ENCODE measurements at places on chromosomes 3 and 15.

GRCh38 chr3:98433764-98434163 is 29.2 kb upstream of the OR5K1 start:
- no peak for DNase-seq

DNA sequence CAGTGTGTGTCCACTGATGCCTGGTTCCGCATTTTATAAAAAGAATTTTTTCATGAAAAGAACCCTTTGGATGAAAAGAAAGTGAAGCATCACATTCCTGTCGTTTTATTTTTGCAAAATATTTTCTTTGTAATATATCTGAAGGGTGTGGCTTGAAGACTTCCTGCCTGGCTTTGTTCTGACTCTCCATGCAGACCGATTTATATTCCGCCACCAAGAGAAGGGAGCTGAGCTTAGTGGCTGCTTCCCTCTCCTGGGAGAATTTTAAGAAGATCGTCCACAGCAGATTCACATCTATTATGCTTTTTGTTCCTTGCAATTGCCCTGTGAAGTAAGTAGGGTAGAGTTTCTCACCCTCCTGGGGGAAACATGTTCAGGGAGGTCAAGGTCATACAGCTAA is 45.2 kb upstream of the UMPS start:
- no peak for DNase-seq

DNA sequence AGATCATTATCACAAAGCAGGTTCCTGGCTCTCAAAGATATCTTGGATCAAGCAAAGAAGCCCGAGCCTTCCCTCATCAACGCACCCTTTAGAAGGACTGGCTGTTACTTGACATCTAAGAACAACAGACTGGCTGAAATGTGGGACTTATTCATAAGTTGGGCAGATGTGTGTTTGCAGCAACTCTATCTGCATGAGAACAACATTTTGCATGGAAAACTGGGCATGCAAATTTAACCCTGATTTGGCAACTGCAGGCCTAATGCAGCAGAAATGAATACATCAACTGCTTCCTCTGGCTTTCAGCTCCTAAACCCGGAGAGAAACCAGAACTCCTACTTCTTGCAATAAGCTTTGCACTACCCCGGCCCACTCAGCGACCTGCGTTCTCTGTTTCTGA is 35.0 kb upstream of the FOXP1 start:
- DNase-seq: no peak

GRCh38 chr3:143885780-143886427 is 37.6 kb upstream of the SLC9A9 start:
- DNase-seq: peak; percentile 40

DNA sequence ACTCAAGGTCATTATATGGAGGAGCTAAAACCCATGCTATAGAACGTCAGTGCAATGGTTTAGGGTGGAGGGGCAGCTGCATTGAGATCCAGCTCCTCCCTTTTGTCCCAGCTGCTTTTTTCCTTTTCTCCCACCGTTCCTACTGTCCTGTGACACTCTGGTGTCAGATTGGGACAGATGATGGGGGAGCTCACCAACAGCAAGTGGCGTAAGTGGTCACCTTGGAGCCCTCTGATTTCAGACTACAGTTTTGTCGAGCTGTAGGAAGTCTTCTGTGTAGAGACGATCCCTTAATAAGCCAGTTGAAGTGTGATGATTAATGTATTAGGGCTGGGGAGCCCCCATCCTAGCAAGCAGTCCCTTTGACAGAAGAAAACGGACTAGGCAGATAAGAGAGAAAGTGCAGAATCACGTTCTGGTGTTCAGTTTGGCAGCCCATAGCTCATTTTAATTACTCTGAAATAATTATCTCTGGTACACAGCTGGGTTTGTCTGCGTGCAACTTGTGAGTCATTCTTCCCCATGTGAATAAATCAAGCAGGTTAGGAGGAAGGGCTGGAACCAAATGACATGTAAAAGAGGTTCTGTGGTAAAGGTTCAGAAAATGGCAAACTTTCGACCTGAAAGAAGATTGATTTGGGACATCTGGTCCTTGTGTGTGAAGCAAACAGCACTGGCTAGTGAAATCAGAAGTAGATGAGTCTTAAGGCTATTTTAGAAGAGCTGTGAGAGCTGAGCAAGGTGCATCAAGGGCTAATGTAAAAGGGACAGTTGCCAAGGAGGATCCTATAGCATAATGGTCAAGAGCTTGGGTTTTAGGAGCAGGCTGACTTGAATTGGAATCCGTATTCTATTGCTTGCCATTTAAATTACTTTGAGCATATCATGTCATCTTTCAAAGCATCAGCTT is 241.4 kb downstream of the EDEM1 start:
- no peak for DNase-seq

- no peak for DNase-seq
Observed at GRCh38 chr3:57896031-57896430, 112.2 kb upstream of the FLNB start.

GRCh38 chr15:85592148-85592547 is 202.6 kb downstream of the KLHL25 start:
- DNase-seq: peak; percentile 92

- DNase-seq: no peak
Observed at GRCh38 chr3:136626493-136626892, 125.7 kb downstream of the STAG1 start.

- DNase-seq: no peak
Observed at GRCh38 chr15:65532738-65533051, 2.4 kb downstream of the HACD3 start.

DNA sequence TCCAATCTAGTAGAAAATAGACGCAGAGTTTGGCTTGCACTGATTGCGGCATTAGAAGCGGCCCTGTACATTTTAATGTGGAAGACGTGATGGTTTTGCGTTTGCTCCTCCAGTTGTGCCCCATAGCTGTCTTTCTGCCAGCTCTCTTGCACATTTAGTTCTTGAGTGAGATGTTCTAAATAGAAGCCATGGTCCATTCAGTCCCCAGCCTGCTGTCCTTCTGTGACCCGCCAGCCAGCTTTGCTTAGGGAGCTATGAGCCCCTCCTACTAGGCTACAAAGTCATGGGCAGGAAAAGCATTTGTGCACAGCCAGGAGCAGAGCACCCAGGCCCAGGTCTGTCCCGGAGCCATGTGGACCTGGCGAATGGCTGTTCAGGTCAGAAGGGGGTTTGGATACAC is 50.3 kb downstream of the APBA2 start:
- no peak for DNase-seq

DNA sequence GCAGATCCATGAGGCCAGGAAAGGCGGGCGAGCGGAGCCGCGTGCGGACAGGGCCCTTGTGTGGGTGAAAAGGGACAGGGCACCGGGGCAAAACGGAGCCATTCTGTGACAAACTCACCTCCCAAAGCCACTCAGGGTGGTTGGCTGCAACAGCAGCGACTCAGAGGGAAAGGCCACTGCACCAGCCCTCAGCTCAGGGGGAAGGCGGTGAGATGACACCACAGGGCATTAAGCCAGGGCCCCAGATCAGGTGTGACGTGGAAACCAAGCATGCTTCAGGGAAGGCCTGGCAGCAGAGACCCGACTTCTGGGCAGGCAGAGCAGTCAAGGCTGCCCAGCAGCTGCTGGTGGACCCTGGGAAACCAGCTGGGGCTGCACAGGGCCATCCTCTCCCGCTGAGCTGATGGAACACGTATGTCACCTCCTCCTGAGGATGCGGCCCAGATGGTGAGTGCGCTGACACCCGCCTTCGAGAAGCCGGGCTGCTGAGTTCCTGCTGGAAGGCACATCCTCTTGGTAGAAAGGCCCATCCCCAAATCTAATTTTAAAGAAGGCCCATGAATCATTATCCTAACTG is 82.3 kb downstream of the CHSY1 start:
- no peak for DNase-seq

DNA sequence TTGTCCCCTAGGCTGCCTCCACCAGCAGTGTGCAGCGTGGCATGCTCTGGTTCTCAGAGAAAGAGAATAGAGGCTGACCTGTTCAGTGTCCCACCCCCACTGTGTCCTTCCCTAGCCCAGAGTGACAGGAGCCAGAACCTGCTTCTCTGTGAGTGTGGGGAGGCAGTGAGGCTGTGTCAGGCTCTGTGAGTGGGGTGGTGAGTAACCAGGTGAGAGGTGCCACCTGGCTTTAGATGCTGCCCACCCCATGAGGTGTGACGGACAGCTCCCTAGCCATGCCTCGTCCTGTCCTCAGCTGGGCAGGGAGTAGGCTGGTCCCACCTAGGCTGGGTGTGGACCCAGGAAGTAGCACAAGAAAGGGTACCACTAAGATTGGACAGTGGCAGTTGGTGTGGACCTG is 6.3 kb downstream of the TEX264 start:
- DNase-seq: no peak

DNA sequence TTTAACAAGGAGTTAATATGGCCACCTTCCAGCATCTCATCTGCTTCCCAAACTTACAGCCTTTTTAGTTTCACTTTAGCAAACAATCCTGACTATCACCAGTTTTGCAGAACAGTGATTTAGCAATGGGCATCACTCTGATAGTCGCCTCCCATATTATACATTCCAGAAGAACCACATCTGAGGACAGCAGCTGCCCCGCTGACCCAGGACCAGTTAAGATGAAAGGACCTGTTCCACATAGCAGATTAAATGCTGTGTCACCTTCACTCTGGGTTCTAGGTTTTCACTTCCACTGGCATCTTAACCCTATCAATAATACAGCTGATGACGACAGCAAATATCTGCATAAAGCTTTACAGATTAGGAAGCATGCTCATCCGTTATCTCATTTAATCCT is 99.8 kb downstream of the TRIM69 start:
- DNase-seq: no peak

DNA sequence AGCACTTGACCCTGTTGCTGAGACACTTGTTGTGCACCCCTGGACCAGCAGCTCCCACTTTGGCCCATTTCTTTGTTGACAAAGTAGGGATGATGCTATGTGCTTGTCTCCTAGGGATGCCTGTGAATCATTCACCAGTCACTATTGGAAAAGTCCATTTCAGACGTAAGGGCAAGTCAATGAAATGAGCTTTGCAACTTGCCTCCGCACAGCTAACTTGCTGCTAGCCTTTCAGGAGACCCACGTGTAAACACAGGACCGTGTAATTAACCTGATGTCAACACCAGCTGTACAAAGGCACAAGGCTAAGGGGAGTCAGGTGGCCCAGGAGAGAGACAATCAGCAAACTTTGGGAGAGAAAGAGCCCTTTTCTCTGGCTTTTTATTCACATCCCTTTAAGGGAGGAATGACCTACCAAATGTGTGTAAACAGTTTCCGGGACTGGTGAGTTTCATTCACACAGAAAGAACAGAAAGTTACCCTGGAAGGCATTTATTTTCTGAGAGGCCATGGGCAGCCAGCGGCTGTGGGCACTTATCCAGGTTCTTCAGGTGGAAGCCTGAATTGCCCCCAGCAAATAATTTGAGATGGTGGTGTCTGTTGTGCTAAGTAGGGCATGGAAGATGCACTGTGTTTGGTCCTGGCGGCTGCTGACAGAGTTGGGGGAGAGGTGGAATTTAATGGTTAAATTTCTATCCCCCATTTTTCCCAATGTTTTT is 54.0 kb downstream of the TIPARP start:
- no peak for DNase-seq

GRCh38 chr15:50059883-50060282 is 59.1 kb downstream of the ATP8B4 start:
- no peak for DNase-seq
